HFFc6 (cell line): ENCODE measurements at places on chromosomes 2 and 18. TPM values are rescaled to one million over a fixed set of nuclear protein-coding genes. Genes with fewer than 3 reads are reported as not detected.
A peak's percentile ranks its signal among the peaks of the same experiment; 100 is the strongest.

DNA sequence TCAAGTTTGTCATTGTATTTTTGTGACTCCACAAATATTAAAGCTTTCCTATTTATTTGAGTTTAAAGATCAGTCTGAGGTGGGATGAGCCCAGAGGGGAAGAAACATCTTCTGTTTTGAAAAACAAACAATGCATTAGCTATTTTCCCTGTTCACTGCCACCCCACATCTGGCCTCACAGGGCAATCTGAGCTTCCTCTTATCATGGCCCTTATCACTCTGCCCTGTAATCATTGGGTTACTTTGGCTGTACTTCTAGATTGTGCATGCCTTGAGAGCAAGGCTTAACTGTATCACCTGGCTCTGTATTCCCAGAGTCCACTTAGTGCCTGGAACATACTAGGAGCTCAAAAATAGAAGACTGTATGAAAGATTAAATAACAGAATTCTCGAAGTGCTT is 241.6 kb upstream of the NT5C1B start:
- DNase-seq, result no peak

DNA sequence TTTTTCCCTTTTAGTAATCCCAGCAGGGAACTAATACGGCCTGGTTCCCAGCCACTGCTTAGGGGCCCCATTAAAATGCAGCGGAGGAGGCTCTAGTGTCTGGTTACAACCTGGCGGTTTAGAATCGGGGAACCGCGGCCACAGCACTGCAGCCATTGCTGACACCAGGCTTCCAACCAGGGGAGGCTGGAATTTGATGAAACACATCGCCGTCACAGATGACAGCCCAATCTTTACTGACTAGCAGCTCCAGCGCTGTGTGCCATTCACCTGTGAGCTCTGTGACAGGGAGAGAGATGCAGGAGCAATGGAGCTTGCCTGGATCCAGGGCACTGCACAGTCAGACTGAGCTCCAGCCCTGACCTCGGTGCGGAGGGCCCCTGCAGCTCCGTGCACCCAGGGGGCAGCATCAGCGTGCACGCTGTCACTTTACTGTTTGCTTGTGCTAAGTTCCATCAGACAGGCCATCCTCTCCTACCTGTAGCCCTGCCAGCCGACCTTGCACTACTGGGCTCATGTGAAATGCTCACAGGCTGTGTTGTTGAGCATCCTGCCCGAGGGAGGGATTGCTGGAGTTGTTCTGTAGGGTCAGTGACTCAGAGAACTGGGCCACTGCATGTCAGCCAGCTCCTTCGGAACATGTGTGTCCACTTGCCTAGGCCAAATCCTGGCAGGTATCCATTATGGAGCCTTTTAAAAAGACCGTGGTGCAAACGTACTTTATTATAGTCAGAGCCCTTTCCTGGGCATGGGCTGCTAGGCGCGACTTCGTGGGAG is 203.5 kb downstream of the SEPTIN10 start:
- no peak for DNase-seq

- DNase-seq, result no peak
These were observed 16.2 kb upstream of the GLI2 start for GRCh38 chr2:120719491-120719890.

DNA sequence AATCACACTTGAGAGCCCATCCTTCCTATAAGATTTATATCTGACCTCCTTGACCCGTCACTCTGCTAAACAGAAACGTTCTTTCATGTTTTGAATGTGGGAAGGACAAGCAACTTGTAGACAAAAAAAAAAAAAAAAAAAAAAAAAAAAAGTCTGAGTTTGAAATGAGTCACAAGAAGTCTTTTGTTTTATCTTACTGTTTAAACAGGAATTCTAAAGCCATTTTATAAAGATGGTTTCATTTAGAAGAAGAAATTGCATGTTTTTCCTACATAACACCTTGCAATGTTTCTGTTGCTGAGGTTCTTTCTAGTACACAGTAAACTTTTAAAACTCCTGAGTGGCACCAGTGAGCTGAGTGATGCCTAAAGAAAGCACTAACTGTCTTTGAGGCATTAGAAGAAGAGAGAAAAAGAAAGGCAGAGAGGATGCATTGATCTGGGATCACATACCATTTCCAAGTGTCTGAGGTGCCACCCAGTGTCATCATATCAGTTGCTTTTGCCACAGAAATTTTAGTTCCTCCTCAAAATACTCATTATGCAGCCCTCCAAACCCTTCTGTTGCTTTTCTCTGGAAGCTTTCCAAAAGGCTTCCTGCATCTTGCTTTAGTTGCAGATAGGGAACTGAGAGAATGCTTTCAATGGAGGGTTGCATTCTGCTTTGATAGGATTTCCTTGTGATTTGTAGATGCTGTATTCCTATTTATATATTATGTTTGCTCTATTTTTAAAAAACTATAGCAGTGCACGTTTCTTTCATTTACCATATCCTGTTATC is 69.1 kb downstream of the ACVR2A start:
- DNase-seq, result no peak

DNA sequence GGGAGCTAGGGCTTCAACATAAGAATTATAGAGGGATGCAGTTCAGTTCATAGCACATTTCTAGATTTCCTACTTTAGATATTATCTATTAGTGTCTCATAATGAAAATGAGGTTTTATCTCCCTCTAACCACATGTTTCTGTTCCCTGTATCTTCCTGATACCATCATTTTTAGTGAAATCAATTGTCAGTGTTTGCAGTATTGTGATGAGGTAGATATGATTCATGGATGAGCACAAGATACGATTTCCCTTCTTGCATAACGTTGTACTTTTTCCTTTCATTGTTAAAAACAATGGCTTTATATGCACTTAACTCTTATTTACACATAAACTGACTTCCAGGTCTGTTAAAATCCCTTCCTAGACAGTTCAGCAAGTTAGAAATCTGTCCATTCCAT is 211.4 kb downstream of the ZBTB7C start:
- DNase-seq, result no peak

ZC3H6 gene
- total RNA-seq, result 4.4 and 5.2 TPM in 2 replicates

DNA sequence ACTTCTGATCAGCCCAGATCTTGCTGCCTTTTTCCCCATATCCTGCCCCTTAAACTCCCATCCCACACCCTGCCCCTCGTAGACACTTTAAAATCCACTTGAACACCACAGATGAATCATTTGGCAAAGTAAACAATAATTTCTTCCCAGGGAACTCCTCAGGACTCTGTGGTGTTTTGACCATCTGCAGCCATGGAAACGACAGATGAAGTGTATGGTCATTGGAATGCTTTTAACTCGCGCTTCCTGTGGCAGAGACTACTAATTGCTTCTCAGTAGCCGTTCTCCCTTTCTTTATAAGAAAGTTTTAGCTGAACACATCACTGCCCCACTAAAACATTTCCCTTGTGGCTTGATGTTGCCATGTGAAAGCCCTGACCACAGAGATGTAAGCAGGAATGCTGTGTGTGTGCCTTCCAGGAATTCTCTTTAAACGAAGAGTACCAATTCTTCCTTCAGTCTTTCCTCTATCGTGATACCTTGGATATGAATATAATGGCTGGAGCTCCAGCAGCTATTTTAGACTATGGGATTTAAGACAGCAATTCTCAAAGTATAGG is 92.7 kb upstream of the PARD3B start:
- peak; percentile 100 for DNase-seq

- DNase-seq, result no peak
These were observed 935.9 kb upstream of the LRATD1 start for GRCh38 chr2:13696601-13697000.

TXNDC9 gene
- 41.2 to 42.0 TPM (median 41.9 TPM) in 3 replicates for total RNA-seq

DNA sequence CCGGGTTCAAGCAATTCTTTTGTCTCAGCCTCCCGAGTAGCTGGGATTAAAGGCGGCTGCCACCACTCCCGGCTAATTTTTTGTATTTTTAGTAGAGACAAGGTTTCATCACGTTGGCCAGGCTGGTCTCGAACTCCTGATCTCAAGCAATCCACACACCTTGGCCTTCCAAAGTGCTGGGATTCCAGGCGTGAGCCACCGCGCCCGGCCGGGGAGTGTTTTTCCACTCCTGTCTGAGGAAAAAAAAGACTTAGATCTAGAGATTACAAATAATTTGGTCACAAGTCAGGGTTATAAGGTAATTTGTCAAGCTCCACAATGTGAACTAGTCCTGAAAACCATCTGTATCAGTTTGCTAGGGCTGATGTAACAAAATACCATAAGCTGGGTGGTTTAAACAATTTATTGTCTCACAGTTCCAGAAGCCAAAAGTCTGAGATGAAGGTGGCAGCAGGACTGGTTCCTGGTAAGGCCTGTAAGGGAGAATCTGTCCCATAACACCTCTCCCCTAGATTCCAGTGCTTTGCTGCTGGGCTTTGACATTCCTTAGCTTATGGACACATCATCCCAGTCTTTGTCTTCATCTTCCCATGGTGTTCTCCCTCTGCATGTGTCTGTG is 40.7 kb upstream of the SP3 start:
- no peak for DNase-seq

GRCh38 chr2:47043142-47043890 is 111.8 kb downstream of the STPG4 start:
- DNase-seq, result peak; percentile 93

MIB1 gene
- 29.5 to 32.7 TPM (median 31.5 TPM) in 3 replicates for total RNA-seq

SERPINB2 gene
- 38.2 to 84.3 TPM (median 76.9 TPM) in 3 replicates for total RNA-seq

- DNase-seq, result peak; percentile 51
These were observed 5.2 kb upstream of the DNAJB2 start for GRCh38 chr2:219273937-219274336.

HS1BP3 gene
- total RNA-seq, result 12.1 to 16.8 TPM (median 12.4 TPM) in 3 replicates

- DNase-seq, result no peak
These were observed 69.7 kb downstream of the PRPF40A start for GRCh38 chr2:152647552-152647951.

DNA sequence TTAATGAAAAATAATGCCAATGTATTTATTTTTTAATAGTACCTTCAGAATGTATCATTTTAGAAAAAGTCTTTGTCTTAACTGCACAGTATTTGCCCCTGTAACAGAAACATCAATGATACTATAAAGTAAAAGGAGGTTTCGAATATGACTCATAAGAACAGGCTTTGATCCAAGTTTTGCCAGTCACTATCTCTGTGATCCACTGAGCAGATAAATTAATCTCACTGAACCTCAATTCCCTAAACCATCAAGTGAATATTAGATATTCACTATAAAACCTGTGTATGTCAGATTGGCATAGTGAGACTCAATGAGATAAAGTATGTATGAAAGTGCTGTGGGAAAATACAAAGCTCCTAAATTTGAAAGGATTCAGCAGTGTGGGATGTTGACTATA is 292.1 kb downstream of the EXOC6B start:
- DNase-seq, result peak; percentile 43

SNTG2 gene
- total RNA-seq, result not detected in 3 replicates

GRCh38 chr2:103401621-103402020 is 639.8 kb downstream of the TMEM182 start:
- DNase-seq, result no peak

SLC19A3 gene
- not detected in 3 replicates for total RNA-seq

GRCh38 chr18:13562494-13563029 is 163.8 kb downstream of the FAM210A start:
- DNase-seq, result no peak

GRCh38 chr18:10194592-10194991 is 259.8 kb upstream of the APCDD1 start:
- DNase-seq, result no peak

FNDC4 gene
- total RNA-seq, result 2.3 to 7.1 TPM (median 3.7 TPM) in 3 replicates

- DNase-seq, result no peak
These were observed 37.1 kb downstream of the RNF152 start for GRCh38 chr18:61855449-61856378.

G6PC2 gene
- not detected in 3 replicates for total RNA-seq

CNNM3 gene
- 7.1 to 10.6 TPM (median 9.7 TPM) in 3 replicates for total RNA-seq

DNA sequence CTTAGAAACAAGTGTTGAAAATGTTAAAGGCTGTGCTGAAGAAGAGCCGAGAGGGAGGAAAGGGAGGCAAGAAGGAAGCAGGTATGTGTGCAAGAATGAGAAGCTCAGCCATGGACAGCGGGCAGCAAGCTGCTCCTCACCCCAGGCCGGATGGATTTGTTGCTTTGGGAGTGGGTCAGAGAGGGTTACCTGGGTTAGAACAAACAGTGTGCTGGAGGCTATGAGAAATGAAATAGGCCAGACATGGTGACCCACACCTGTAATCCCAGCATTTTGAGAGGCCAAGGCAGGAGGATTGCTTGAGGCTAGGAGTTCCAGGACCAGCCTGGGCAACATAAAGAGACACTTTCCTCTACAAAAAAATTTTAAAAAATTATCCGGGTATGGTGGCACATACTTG is 97.5 kb downstream of the TANC1 start:
- DNase-seq, result no peak

FSHR gene
- total RNA-seq, result not detected in 3 replicates

GRCh38 chr2:38215993-38216392 is 140.0 kb upstream of the CYP1B1 start:
- no peak for DNase-seq

DNA sequence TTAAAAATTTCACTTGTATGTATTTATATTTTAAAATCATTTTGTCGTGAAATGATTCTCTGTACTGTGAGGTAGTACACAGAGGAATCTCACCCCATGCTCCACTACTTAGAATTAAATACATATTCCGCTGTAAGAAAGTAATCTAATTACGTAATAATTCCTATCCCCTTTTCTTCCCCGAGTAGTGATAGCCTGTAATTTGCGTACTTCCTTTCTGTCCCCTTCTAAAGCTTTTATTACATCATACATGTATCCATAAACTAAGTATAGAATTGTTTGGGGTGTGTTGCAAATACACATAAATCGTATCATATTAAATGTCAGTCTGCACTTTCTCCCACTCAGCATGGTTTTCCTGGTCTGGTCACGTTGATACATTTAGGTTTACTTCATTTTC is 12.4 kb upstream of the CHCHD5 start:
- no peak for DNase-seq
